Posterior vena cava (tissue), 2 donors: ENCODE measurements at places on chromosomes 2 and 18.

DNA sequence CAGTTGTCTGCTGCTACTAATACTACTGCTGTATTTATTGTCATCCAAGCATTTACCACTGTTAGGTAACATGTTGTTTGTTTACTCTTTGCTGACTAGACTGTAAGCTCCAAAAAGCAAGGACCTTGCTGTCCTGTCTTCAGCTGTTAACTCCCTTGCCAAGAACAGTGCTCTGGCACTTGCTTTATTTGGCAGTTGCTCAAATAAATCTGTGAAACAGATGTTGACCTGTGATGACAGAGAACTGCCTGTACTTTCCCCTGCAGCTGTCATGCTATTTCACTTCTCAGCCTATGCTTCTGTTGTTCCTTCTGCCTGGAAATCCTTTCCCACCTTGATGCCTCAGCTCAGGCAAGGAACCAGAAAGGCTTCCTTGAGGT is 181.2 kb downstream of the ATAD2B start:
- no peak for DNase-seq

DNA sequence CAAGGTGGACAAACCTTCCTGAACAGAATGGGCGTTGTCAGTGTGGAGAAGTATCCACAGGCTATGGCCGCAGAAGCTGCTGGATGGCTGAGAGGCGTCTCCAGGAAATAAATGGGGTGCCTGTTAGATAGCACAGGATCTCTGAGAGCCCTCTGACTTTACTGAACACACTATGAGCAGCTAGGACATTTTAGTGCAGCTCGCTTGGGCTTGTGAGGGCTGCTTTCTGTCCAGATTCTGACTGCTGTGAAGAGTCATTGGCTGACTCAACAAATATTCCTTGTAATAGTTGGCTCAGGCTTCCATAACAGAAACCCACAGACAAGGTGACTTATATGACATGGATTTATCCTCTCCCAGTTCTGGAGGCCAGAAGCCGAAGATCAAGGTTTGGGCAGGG is 100.2 kb upstream of the SNTG2 start:
- DNase-seq, result no peak

DNA sequence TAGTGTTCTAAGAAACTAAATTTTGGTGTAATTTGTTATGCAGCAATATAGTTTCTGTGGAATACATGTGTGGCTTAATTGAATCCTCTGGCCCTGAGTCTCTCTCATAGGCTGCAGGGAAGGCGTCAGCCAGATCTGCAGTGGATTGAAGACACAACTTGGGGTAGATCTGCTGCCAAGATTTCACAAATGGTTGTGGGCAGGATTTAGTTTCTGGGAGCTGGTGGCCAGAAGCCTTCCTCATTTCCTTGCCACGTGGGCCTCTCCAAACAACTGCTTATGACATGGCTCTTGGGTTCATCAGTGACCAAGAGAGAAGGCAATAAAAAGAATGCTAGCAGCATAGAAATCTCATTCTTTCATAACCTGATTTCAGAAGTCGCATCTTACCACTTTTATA is 28.2 kb downstream of the CCDC102B start:
- peak; percentile 78 for DNase-seq

GRCh38 chr2:28333606-28334526 is 58.8 kb upstream of the FOSL2 start:
- no peak for DNase-seq

GRCh38 chr2:44663471-44664073 is 277.9 kb upstream of the SIX3 start:
- no peak for DNase-seq

DNA sequence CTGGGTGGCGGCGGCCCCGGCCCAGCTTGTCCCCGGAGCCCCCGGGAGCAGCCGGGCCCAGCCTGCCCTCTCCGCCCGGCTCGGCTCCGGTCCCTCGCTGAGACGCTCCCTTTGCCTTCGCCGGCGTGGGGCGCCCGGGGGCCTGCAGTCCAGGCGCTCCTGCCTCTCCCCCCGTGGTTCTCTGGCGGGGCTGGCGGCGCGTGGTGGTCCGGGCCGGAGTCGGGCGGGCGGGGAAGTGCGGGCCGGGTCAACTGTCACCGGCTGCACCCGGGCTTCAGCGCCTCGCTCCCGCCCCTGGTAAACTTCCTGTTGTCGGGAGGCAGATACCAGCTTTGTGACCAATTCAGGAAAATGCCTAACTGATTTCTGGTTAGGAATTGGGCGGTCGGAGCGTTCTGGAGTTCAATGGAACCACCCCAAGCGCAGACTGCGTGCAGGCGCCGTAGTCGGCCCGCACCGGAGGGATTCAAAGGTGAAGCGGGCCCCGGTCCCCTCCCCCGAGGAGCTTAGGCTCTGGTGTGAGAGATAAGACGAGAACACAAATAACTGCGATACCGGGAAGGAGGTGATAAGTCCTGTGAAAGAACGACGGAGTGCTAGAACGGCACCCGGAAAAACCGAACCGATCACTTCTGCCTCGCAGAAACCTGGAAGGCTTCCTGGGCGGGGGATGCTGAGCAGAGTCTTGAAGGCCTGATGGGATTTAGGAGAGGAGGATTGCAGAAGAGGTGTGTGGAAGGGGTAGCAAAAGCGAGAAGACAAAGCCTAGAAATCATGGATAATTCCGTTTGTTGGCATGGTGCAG is 891 bp downstream of the CAB39 start:
- DNase-seq, result peak; percentile 88

DNA sequence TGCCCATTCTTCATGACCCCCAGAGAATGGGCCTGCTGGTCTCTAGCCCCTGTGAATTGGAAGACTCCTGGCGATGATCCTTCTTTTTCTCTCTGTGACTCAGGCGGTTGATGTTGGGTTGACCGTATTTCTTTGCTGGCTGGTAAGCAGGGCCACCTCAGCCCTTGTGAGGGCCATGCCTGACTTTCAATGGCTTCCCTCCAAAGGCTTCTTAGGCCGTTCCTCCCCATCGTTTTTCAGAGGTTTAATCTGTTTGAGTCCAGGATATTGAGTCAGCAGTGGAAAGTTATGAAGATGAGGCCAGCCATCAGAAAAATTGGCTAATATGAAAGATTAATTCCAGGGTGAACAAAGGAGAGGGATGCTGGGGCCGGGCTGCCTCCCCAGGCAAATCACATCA is 13.6 kb downstream of the HPCAL1 start:
- no peak for DNase-seq

DNA sequence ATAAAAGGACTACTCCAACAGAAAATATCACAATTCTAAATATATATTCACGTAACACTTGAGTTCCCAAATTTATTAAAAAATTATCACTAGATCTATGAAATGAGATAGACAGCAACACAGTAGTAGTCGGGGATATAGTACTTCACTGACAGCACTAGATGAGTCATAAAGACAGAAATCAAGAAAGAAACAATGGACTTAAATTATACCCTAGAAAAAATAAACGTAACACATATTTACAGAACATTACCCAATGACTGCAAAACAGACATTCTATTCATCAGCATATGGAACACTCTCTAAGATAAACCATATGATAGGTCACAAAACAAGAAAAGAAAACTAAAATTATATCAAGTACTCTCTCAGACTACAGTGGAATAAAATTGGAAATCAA is 429.4 kb downstream of the MBD2 start:
- no peak for DNase-seq

DNA sequence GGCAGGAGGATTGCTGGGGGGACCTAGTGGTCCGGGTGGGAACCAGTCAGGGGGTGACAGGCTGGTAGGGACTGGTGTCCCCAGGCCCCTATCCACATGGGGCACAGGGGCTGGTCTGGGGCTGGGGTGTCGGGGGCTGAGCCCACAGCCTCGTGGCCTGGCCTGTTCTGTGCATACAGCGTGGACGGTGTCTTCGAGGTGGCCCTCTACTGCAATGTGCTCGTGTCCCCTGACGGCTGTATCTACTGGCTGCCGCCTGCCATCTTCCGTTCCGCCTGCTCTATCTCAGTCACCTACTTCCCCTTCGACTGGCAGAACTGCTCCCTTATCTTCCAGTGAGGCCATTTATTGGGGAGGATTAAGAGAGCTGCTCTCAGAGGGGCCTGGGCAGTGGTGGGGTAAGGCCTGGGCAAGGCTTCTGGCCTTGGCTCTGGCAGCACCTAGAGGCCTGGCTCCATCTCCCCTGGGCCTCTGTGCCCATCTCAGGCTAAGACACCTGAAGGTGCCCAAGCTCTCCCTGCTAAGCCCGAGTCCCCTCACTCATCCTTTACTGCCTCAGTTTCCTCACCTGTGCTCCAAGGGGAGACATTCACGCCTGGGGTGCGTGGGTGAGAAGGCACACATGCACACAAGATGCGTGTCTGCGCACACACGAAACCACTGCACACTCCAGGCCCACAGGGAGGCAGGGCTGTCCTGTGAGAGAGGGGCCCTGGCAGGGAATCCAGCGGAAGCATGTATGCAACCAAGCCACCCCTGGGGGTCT is 1.9 kb downstream of the CHRNG start:
- DNase-seq, result peak; percentile 72

DNA sequence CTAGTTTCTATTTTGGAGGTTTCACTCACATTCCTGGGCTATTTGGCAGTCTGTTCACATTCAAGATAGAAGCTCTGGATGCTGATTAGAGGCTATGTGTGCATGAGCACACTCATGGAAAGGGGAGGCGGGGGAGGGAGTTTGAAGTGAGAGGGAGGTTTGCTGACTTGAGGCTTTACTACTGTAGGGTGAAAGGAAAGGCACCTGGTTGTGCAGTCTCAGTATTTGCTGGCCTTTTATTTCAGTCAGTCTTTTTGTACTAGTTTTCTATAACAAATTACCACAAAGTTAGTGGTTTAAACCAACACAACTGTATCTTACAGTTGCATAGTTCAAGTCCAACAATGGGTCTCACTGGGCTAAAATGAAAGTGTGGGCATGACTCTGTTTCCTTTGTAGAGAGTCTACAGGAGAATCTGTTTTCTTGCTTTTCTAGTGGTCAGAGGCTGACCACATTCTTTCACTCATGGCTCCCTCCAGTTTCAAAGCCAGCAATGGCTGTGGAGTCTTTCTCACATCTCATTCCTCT is 47.7 kb upstream of the NR4A2 start:
- DNase-seq, result no peak

GRCh38 chr2:16653083-16653375 is 12.6 kb downstream of the CYRIA start:
- peak; percentile 90 for DNase-seq

GRCh38 chr2:127153691-127154158 is 46.8 kb upstream of the BIN1 start:
- peak; percentile 86 for DNase-seq

- peak; percentile 78 for DNase-seq
Measured at GRCh38 chr2:235630718-235631296, 137.0 kb downstream of the AGAP1 start.

GRCh38 chr2:188937228-188938220 is 36.6 kb upstream of the COL3A1 start:
- no peak for DNase-seq

- no peak for DNase-seq
Measured at GRCh38 chr2:108988796-108989713, at the start of gene EDAR. Gene EDAR, minus strand, starts transcription at chr2:108989220. Its CDS starts 58,206 bp downstream, at chr2:108931014.

GRCh38 chr2:85999061-85999831 is 106.4 kb downstream of the POLR1A start:
- no peak for DNase-seq

DNA sequence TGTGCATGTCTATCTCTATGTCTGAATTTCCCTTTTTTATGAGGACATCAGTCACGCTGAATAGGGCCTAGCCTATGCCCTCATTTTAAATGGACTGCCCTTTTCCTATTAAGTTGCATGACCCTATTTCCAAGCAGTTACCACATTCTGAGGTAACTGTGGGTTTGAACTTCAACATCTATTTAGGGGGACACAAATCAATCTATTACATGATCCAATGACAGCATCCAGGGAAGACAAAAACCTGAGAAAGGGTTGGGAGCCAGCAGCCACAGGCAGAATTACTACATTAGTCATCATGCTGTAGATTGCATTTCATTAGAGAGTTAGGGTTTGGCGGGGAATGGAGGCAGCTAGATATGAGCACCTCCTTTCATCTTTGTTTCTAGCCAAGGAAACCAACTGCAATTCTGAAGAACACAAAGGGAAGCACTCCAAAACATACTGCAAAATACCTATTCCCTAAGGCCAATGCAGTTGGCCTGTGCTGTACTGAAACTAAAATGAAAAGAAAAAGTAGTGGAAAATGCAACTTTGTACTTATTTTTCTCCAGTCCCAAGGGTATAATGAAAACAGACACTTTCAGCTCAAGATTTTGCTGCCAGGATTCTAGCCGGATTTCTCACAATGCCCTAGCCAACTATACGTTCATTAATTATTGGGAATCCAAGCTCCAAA is 40.4 kb upstream of the C1D start:
- DNase-seq, result no peak

DNA sequence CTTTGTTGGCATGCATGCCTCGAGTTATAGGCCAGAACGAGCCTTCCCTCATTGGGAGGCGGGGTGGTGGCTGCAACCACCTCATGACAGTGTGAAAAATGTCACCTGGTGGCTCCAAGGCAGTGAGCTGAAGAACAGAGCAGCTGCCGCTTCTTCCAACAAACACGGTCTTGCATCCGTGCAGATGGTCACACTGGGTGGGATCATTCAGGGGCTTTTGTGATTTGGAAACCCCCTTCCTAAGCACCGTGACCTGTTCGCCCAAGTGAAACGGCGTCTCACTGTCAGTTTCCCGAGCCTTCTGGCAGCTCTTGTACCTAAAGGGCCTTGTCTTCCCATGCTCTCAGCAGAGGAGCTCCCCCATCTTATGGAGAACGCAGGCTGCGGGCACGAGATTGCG is 159.7 kb downstream of the NAPG start:
- DNase-seq, result no peak

DNA sequence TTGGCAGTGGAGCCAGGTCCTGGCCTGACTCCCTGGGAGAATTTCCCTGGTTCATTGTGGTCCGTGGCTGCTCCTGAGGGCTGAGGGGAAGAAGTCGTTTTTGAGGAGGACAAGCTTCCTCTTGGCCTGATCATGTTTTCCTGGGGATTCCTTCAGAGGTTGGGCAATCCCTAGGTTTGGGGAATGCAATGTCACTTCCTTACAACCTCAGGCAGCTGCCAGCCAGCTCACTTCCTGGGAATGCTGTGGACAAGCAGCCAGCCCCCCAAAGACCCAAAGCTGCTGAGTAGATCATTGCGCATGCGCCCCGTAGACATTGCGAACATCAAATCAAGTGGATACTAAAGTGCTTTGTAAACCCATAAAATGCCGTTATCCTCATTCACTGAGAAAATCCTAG is 7.7 kb upstream of the DNMT3A start:
- DNase-seq, result no peak

GRCh38 chr2:101230541-101231001 is 22.1 kb upstream of the CNOT11 start:
- DNase-seq, result no peak

DNA sequence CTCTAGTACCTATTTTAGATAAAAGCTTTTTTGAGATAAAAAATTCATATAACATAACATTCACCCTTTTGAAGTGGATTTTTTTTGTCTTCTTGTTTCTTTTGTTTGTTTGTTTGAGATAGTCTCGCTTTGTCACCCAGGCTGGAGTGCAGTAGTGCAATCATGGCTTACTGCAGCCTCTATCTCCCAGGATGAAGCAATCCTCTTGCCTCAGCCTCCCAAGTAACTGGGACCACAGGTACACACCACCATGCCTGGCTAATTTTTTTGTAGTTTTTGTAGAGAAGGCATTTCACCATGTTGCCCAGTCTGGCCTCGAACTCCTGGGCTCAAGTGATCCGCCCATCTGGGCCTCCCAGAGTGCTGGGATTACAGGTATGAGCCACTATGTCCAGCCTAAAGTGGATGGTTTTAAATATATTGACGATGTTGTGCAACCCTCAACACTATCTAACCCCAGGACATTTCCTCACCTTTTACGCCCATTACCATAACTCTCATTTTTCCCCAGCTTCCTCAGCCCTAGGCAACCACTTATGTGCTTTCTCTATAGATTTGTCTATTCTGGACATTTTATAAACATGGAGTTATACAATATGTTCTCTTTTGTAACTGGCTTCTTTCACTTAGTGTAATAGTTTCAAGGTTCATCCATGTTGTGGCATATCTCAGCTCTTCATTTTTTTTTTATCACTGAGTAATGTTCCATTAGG is 38.8 kb downstream of the CTIF start:
- DNase-seq, result no peak
